A172 (cell line): ENCODE measurements at places on chromosomes 1 and 21.

- DNase-seq = peak; percentile 40
These were observed 6.3 kb downstream of the CELF3 start for GRCh38 chr1:151710187-151710840.

DNA sequence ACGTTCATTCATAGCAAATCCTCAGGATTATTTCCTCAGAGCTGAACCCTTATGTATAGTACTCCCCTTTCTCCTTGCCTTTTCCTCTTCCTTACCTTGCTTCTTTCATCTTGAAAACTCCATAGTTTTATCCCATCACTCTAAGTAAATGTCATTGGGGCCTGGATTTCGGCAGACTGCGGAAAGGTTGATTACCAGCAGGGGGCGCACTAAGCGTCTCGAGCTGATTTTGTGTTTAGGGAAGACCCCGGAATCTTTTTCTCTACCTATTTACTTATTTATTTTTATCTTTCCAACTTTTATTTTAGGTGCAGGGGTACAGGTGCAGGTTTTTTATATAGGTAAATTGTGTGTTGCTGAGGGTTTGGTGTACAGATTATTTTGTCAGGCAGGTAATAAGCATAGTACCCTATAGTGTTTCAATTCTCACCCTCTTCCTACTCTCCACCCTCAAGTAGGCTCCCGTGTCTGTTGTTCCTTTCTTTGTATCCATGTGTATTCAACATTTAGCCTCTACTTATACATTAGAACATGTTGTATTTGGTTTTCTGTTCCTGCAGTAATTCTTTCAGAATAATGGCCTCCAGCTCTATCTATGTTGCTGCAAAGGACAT is 11.4 kb upstream of the MTARC1 start:
- peak; percentile 16 for DNase-seq

GRCh38 chr1:91173346-91173890 is 151.6 kb upstream of the ZNF644 start:
- no peak for DNase-seq

DNA sequence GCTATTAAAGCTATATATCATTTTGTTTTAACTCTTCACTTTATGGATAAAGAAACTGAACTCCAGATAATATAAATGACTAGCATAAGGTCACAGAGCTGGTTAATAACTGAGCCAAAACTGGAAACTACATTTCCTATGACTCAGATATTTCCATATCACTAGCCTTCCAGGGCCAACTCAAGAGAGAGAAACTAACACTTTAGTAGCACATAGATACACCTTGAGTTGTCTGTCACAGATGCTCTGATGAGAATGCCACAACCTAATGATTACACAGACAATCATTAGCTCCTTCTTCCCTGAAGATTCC is 40.7 kb downstream of the NME7 start:
- peak; percentile 46 for DNase-seq

GRCh38 chr21:34733852-34734251 is 65.1 kb downstream of the CLIC6 start:
- no peak for DNase-seq

DNA sequence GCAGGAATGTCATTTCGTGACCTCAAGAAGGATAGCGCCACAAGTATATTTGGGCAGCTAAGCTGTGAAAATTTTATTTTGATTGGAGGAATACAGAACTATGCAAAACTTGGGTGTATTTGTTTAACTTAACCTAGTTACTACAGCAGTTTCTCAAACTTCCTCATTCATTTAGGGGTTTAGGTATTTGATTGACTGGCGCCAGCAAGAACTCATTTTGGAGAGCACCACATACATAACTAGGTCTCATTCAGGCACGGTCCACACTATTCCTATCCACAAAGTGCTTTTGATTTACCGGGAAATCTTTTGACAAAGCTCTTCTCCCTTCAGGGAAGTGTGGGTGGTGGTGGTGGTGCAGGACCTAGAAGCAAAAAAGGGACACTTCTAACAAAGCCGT is 155.1 kb upstream of the NRIP1 start:
- DNase-seq = no peak

- DNase-seq = peak; percentile 70
These were observed at the start of gene BACE2 for GRCh38 chr21:41167348-41168342. Gene BACE2, plus strand, starts transcription at chr21:41168160. Its CDS starts 104 bp downstream, at chr21:41168264.

GRCh38 chr1:205495237-205495823 is 9.1 kb upstream of the CDK18 start:
- peak; percentile 81 for DNase-seq

DNA sequence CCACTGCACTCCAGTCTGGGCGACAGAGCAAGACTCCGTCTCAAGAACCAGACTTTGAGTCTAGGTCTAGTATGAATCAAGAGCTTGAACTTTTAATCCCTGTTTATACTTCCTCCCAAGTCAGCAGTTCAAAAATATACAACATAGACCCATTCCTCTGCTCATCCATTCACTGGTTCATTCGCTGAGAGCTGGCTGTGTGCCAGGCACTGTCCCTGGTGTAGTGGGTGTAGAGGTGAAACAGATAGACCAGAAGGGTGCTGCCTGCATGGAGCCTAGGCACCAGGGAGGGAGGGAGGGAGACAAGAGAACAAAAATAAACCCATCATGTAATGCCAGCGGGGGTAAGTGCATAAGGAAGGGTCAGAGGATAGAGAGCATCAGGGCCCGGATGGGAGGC is 25.5 kb upstream of the SEC16B start:
- no peak for DNase-seq

DNA sequence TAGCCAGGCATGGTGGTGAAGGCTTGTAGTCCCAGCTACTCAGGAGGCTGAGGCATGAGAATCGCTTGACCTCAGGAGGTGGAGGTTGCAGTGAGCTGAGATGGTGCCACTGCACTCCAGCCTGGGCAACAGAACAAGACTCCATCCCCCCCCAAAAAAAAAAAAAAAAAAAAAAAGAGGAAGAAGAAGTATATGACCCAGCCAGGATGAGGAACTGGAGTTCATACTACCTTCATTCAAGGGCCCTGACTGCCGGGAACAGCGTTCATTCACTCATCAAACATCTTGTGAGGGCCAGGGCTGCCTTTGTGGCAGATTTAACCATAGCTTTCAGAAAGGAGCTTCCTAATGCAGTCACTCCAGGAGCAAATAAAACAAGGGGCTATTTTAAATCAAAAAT is 127.6 kb downstream of the MRPS6 start:
- DNase-seq = no peak
